ENCODE measurements at places on chromosomes 3 and 15.

DNA sequence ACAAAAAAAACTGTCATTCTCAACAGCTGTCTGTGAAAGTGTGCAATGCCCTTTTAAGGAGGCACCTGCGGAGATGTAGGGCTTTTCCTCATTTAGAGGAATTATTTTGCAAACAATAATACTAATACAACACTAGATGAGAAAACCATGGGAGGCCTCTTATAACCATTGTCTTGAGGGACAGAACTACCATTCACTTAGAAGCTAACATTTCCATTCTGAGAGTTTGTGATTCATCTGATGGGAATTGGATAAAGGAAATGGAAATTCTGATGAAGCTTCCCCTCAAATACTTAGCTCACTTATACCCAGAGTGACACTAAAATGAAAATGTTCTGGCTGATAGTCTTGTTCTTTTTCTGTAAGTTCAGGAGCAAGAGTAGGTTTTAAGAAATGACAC is 147.7 kb downstream of the CADPS start:
- DNase-seq: no peak

DNA sequence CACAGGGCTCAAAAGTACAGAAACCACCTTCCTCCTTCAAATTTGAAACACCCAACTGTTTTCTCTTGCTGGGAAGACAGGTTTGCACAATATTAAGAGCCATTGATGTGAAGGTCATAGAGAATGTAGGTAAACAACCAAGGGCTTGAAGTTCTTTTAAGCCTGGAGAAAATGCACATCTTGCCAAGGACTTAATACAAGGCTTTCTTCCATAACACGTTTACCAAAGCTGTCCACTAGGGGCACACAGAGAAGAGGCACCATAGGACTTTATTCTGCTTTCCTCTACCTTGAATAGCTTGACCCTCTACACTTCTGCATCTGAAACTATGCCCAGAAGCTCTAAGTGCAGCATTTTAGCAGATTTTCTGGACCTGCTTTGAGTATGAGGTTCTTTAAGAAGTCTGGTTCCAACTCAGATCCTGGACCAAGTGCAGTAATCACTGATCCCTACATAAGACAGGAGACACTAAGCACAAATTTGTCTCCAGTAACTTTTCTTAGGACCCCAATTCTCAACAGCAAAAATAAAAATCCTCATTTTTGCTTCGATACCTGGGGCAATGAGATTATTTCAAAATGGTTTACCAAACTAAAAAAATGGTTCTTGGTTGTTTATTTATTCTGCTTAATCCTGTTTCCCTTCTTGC is 138.0 kb downstream of the FBN1 start:
- peak; percentile 38 for DNase-seq

DNA sequence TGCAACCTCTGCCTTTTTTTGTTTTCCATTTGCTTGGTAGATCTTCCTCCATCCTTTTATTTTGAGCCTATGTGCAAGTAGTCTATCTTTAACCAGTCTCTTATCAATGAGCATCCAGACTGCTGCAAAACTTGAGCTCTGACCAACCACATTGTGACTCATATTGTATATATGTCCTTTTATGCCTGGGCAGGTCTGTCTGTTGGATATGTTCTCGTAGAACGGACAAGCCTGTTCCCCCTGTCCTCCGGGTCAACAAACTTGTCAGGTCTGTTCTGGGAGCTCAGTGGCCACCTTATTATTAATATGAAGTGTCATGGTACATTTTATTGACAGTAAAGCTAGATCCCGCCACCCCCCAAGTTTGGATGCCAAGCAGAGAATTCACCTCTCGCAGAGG is 252.9 kb upstream of the ST8SIA2 start:
- DNase-seq: no peak

DNA sequence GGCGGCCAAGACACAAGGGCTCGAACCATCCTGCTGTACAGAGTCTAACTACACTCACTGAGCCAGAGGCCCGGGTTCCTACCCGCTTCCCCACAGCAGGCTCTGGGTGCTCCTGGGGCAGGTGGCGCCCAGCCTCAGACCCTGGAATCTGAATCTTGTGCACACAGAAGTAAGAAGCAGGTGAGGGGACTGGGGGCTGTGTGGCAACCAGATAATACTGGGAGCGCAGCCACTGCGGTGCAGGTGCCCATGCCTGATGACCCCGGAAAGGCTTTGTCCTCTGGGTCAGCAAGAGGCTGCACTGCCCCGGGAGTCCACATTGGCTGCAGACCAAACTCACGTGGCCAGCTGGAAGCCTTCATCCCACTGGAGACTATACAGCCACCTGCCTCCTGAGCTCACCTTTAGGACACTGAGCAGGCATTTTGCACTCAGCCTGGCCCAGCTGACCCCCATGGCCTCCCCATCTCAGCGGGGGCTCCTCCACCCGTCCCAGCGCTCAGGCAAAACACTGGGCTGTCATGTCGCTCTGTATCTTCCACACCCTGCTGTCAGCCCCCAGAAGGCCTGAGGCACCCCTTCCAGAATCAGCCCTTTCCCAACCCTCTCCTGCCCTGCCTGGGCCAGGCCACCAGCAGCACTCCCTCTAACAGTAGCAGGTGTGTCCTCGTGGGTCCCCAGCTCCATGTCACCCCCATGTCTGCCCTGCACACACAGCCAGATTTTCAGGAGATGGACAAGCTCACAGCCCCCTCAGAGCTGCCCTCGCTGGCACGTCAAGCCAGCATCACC is 101.0 kb upstream of the IQSEC1 start:
- DNase-seq: no peak

DNA sequence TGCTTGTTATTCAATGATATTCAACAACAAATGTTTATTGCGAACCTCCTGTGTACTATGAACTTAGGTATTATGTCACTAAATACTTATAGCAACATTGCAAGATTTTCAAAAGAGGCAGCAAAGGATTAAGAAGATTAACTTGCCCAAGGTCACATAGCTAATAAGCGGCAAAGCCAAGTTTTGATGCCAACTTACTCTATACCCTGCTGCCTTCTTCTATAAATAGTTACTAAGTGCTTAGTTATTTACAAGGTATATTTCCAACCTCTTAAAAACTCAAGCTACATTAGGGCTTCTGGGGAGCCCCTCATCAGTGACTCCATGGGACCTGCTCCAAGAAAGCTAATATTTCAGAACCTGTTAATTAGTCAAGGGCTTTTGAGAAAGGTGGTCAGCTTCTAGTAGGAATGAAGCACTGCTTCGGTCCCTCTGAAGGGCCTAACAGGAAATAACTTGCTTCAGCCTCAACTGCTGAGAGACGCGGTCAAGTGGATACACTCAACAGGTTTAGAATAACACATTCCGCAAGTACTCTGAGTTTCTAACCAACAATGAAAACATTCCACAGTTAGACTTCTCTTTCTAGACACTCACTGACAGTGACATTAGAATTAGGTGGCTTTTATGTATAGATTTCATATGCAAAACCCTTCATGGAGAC is 125.5 kb downstream of the DGKG start:
- DNase-seq: no peak

- DNase-seq: no peak
Observed at GRCh38 chr3:162269636-162270458, 773.2 kb downstream of the OTOL1 start.

- no peak for DNase-seq
Observed at GRCh38 chr3:37123292-37123691, 51.1 kb downstream of the LRRFIP2 start.

DNA sequence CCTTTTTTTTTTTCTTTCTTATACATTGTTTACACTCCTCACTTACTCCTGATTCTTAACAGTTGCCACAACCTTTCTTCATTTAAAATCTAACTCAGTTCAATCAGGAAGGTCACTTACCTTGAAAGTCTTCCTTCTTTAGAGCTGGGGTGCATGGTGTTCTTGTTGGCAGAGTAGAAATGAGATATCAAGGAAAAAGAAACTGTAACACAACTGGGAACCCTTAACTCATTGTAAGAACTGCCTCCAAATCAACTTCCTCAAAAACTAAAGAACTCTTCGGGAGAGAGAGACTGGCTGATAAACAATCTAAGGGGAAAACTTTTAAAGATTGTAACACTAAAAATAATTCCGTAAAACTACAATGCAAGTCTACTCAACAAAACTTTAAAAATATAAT is 1.4 kb upstream of the APPL1 start:
- no peak for DNase-seq

- DNase-seq: no peak
Observed at GRCh38 chr15:78140292-78140691, 8.9 kb upstream of the IDH3A start.

DNA sequence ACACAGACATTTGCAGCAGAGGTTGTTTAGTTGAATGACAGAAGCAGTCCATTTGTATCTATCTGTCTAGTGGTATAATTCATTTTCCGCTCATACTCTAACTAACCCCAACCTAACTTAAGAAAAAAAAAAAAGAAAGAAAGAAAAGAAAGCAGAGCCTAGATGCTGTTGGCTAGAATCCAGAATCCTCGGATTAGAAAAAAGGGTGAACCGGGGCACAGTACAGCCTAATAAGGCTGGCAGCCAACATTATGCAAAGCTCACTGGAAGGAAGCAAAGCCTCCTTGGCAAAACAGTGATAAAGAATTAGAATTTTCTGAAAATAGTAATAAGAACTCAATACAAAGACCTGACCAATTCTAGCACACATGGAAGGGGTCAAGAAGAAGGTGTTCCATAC is 640.8 kb downstream of the TUSC7 start:
- no peak for DNase-seq

DNA sequence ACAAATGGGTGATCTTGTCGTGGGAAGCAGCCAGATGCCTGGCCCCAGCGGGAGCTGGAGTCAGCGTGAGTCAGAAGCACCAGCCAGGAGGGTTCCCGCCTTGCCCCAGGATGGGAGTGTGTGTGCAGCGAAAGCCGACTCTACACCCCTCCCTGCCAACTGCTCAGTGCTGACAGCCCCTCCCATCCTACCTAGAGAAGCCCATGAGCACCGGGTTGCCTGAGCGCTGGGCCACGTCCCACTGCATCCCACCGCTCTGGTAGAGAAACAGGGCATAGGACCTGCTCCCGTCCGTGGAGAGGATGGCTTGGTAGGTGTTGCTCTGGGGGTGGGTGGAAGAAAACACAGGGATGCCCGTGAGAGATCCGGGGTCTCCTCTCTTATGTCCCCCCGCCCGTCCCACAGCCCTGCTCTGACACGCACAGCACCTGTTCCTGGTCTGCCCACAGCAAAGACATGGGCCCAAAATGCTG is 42.9 kb downstream of the MUC4 start:
- DNase-seq: no peak

- DNase-seq: no peak
Observed at GRCh38 chr3:99943931-99944761, 126.5 kb downstream of the CMSS1 start.

DNA sequence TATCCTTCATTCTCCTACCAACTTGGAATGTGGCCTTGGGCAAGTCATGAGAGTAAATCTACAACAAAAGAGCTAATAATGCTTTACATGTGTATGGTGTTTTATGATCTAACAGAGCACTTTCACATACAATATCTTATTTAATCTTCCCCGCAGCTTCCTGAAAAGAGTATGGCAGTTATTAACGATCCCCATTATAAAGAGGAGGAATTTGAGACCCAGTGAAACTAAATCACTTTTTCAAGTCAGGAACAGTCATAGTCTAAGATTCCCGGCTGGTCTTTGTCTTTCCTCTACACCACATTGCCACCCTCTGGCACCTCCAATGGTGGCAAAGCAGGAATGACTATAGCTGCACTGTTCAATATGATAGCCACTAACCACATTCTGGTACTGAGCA is 69.7 kb upstream of the CMSS1 start:
- no peak for DNase-seq

DNA sequence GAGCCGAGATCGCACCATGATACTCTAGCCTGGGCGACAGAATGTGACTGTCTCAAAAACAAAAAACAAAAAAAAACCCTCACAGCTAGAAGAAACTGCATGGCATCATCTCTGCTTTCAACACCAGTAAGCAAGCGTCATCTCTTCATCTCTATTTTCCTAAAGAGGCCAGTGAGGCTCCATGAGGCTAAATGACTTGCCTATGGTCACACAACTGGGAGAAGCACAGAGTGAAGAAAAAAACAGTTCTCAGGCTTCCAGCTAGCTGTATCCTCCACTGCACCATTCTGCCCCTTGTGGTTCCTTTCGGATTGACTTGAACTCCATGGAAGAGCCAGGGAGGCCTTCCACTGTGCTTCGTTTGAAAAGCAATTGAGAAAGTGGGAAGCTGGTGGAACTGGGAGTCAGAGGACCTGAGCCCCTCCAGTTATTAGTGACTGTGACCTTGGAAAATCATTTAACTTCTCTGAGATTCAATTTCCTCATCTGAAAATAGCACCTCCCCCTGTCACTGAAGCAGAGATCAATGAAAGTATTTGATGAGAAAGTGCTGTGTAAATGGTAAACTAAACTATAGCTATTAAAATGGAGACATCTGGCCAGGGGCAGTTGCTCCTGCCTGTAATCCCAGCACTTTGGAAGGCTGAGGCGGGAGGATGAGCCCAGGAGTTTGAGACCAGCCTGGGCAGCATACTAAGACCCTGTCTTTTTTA is 32.1 kb upstream of the DENND4A start:
- peak; percentile 88 for DNase-seq

DNA sequence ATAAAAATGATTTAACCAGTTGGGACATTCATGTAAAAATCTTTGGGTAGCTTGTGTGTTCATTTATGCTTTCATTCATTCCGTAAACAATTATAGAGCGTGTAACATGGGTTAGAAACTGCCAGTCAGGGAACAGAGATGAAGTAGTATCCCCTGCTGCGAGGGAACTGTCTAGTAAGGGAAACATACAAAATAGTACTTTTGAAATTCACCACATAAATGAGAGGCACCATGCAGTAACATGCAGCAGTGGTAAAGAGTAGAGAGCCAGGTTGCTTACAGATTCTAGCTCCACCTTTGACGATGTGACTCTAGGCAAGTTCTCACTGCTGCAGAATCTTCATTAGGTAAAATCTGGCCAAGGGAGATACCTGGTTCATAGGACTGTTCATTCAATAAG is 938 bp downstream of the DZIP3 start:
- peak; percentile 7 for DNase-seq

DNA sequence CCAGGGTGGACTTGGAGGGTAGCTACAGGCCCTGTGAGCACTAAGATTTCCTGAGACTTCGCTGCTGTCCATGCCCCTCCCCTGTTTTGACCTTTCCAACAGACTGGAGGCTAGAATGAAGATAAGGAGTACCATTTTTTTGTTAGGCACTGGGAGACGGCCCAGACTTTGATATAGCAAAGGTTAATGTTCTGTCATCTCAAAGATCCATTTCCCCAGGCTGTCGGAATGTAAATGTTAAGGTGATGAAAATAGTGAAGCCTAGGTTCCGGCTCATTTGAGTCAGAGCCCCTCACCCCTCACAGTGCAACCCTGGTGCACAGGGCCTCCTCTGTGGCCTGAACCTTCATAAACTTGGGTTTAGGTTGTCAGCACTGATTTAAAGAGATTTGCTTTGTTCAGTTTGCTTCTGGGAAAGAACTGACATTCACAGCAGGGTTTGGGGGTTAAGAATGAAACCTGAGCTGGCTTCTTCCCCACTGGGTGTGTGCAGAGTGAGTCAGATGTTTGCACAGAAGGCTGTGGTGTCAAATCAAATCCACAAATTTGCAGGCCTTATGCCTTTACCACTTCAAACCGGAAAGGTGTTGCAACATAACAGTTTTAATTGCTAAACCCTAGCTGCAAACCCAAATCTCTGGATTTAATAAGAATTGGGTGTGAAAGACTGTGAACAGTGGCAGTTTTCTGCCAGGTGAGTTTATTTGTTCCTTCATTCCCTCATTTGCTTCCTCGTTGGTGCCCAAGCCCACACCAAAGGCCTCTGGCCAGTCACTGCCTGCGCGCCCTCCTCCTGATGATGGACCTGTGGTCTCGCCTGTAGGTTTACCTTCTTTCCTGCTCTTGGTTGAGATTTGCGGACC is 20.6 kb upstream of the KCTD6 start:
- DNase-seq: peak; percentile 19
